ENCODE measurements at places on chromosomes 6 and 20.

GRCh38 chr20:34269996-34270627, 28.9 kb downstream of the ASIP start:
- no peak for DNase-seq

GRCh38 chr6:47457370-47457769, 20.2 kb upstream of the CD2AP start:
- DNase-seq, result no peak

- DNase-seq, result no peak
Measured at GRCh38 chr20:57612436-57612835, 7.8 kb downstream of the ZBP1 start.

GRCh38 chr6:55958790-55959189, 83.4 kb upstream of the BMP5 start:
- no peak for DNase-seq

- no peak for DNase-seq
Measured at GRCh38 chr6:137722749-137723272, 144.2 kb upstream of the TNFAIP3 start.

GRCh38 chr6:15491255-15491985, 171.4 kb downstream of the DTNBP1 start:
- peak; percentile 73 for DNase-seq

- no peak for DNase-seq
Measured at GRCh38 chr6:1327630-1328029, 15.7 kb downstream of the FOXQ1 start.

GRCh38 chr6:90369024-90369519, 72.4 kb upstream of the BACH2 start:
- peak; percentile 95 for DNase-seq

DNA sequence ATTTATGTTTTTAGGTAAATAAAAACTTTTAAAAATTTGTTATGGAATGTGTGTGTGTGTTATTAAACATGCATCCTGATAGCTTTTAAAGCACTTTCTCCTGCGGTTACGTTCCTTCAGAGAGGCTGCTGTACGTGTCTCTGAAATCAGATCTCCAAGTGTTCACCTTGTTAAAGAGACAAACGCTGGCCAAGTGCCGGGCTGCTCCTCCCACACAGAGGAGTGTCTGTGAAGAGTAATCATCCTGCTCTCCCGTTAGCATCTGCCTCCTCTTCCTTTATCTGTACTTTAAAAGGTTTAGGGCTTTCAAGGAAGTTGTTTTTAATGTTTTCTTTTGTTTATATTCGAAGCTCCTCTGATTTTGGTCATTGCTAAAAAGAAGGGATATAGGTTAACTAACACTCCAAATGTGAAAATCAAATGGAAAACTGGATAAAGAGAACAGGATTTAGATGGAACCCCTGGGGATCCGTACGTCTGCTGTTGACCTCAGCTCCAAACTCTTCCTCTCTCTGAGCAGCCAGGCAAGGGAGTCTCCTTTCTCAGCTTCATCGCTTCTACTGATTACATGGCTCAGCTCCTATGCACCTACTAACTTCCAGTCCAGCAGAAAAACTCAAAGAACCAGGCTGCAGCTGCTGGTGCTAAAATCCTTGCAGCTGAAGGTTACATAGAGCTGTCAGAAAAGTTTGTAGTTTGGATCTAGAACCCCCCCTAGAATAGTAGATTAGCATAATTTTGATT, 20.0 kb downstream of the IRF4 start:
- DNase-seq, result no peak

GRCh38 chr20:50004229-50004628, 21.4 kb downstream of the SNAI1 start:
- DNase-seq, result no peak

DNA sequence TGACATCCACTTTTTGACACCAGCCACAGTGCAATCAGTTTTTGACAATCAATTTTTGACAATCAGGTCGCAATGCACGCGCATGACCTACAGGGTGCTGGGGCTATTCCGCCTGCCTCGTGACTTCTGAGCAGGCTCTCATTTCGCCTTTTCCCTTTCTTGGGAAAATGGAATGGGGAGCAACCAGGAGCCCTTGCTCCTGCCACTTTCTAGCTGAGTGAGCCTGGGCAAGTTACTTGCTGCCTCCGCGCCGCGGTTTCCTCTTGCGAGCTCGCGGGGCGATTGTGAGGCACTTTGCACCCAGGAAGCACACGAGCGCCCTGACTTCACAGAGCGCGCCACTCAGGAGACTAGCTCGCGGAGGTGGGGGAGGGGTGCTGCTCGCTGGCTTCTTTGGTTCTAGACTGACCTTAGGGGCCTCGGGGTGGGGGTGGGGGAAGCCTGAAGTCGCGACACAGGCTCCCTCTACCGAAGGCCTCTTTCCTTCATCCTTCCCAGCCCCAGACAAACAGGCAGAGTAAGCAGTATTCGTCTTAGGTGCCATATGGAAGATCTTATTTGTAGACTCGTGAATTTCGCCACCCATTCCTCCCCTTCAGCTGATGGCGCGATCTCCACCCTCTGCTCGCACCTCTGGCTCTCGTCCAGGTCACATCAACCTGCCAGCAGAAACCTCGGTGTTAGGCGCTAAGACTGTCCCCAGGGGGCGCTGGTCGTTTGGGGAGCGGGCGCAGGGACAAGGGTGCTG, 4.6 kb downstream of the TP53TG5 start:
- DNase-seq, result peak; percentile 81

GRCh38 chr6:25342802-25343201, 63.6 kb downstream of the CARMIL1 start:
- peak; percentile 44 for DNase-seq

DNA sequence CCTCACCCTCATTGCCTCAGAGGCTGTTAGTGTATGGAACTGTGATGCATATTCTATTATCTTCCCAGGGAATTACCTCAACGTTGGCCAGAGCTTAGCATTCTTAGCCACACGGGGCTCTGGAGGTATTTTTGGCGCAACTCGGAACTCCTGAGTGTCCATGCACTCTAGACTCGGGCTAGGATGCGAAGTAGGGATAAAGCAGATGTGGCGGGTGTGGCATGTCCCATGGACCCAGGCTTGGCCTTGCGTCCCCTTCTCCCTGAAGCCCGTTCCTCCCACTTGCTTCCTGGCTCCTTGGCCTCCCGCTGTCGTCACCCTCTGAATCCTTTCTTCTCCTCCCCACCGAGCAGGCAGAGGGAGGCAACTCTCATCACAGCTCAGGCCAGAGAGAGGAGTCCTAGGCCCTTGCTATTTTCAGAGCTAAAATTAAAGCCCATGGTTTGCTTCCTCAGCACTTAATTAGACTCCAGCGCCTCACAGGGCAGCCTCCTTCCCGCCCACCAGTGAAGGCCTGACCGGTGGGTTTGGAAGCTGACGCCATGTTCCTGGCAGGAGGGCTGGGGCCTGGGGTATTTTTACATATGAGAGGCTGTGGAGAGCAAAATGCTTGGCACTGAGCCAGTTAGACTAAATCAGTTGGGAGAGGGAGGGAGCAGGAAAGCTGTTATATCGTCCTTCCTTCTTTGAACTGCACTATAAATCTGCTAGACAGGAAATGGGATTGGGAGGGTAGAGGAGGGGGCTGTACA, 138.7 kb downstream of the FOXO3 start:
- DNase-seq, result no peak

DNA sequence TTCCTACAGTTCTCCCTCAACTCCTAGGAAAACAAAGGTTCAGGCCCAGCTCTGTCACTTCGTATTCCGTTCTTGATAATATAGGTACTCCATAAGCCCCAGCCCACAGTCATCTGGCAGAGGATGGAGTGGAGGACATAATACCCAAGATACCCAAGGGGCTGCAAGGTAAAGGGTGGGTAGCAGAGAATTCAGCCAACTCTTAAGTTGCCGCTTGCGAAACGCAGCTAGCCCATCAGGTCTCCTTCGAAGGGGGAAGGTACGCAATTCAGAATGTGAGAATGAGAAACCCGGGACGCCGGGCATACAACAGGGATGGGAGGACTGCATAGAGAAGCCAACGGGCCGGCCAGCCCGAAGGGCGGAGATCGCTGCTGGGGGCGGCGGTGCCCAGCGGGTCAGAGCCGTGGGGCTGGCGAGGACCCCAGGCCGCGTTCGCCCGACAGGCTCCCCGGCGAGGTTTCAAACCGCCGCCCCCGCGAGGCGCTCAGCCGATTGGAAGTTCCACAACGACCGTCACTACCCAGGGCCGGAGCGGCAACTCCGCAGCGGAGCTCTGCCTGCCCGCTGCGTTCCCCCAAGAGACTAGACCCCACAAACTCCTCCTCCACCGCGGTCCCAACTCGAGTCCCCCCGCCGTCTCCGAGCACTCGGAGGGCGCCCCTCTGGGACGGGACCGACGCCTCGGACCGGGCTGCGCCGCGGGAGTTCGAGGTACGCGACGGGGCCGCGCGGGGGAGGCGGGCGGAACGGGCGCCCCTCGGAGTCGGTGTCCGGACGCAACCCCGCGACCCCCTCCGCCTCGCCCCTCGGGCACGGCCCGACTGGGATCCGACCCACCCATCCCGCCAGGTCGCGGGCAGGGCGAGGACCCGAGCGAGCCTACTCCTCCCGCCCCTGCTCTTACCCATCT, 911 bp downstream of the CDK19 start:
- DNase-seq, result peak; percentile 66

DNA sequence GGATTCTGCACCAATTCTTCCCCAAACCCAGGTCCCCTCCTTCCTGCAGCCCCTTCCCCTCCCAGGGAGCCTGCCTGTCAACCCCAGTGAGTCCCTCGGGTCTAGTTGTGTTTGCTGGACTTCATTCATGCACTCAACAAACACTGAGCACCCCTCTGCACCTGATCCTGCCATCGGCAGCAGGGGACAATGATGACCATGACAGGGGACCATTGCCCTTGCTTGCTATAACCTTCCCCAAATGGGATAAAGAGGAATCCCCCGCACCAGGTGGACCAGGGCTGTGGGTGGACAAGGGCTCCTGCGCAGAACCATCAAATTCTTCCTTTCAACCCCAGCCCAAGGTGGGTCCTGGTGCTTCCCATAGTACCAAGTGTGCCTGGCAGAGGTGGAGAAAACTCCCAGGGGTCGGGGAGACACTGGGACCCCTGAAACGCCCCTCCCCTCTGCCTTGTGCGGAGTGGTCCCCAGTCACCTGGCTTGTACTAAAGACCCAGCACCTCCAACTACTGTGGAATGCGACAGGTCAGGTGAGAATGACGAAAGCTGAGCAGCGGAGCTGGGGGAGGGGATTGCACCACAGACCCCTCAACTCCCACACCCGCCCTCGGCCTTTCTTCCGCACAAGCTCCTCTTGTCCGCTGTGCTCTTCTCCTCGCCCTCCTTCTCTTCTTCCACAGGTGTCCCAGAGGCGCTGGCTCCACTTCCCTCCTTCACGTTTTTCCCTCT, 119.9 kb upstream of the ZNF217 start:
- DNase-seq, result no peak

DNA sequence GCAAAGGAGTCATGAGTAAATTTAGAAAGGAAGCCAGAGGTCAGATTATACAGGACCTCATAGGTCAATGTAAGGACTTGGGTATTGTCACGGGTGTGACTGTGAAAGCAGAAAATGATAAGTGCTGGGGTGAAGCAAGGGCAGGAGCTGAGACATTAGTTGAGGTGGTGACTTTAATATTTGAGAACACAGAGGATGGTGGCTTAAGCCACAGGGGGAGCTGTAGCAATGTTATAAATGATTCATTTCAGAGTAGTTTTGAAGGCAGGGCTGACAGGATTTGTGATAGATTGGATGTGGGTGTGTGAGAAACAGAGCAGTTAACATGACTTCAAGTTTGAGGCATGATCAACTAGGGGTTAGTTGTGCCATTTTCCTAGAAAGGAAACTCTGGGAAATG, 659.9 kb downstream of the EPM2A start:
- no peak for DNase-seq

- no peak for DNase-seq
Measured at GRCh38 chr6:129662980-129663431, 47.0 kb downstream of the ARHGAP18 start.

GRCh38 chr6:30688569-30688968, 2.1 kb upstream of the PPP1R18 start:
- DNase-seq, result no peak

GRCh38 chr6:829656-830055, 136.7 kb upstream of the EXOC2 start:
- DNase-seq, result no peak

- DNase-seq, result no peak
Measured at GRCh38 chr6:89443658-89444057, 10.7 kb downstream of the ANKRD6 start.

DNA sequence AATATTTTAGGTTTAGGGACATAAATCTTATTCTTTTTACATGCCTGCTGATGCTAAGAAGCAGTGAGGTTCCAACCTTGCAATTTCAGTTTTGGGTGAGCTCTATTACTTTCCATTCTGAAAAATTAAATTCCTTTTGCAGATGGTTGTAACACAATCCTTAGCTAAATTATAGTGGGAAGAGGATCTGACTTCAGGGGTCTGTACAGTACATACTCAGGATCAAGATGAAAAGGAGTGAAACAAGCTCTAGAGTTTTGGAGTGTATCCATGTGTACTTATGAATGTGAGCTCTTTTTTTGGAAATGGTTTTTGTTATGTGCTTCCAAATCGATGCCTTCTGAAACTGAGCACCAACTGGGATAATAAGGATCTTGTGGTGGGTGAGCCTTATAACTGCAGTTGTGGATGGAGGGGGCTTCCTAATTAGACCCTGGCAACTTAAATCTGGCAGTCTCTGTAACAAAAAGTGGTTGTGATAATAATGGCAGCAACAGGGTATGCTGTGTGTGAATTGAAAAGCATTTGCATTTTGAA, 218.8 kb upstream of the MAP3K7 start:
- no peak for DNase-seq

GRCh38 chr6:45590226-45590625, 212.5 kb upstream of the SUPT3H start:
- DNase-seq, result no peak

DNA sequence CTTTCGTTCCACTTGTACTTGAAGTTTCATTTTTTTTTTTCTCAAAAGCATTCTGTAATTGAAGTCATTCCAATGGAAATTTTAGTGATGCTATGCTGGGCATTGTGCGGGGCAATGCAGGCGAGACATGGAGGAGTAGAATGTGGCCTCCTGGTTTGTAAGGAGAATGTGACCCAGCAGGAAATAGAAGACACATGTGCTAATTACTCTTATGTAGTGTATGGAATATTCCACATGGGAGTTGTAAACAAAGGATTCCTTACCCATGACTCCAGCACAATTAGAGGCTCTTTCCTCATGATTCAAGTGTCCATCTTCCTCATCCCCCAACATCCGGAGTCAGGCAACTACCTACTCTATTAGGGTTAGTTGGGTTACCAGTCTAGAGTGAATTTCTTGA, 14.9 kb upstream of the RFPL4B start:
- DNase-seq, result peak; percentile 56

- DNase-seq, result no peak
Measured at GRCh38 chr20:10670501-10671220, 3.1 kb downstream of the JAG1 start.

- no peak for DNase-seq
Measured at GRCh38 chr6:157552081-157552747, 171.2 kb downstream of the ZDHHC14 start.

Data from AG08395 (cell line).